SK-N-SH (cell line): ENCODE measurements at places on chromosomes 6 and 20.

DNA sequence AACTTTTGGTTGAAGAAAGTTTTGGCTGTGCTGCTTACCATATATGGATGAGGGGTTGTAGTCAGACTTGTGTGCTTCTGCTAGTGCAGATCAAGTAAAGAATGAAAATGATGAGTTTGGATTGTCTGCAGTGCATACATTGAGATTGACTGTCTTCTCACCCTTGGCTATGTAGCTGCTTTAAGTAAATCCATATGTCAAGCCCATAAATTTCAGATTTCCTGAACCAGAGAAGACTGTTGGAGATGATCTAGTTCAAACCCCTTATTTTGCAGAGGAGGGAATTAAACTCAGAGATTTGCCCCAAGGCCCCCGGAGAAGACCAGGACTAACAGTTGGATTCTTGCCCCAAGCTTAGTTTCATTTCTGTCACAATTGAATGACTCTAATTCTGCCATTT lies 67.2 kb downstream of the PKIB start:
- no peak for DNase-seq

DNA sequence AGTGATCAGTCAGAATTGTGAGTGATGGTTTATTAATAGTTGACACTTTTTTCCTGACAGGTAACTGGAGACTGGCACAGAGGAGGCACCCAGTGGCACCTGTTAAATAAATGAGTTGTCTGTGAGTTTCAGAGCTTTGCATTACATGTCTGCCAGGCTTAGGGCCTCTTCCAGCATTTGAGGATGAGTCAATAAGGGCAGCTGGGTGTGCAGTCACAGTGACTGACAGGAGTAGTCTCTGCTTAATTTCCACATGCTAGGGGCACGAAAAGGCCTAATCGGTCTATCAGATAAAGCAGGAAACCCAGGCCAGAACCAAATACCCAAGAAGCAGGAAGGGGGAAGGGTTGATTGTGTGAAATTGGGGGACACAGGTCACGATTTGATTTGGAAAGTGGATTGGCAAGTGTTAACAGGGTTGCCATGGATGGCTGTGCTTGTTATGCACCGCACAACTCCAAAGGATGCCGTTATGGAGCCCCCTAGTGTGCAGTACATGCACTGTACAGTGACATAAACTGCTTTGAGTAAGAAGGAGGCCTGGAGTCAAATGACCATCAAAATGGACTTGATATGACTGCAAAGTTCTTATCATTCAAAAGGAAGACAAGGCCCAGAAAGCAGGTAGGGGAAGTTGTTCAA lies 111.9 kb upstream of the GGTLC1 start:
- peak; percentile 53 for DNase-seq

- no peak for DNase-seq
Observed at GRCh38 chr6:10054672-10055071, 360.2 kb downstream of the TFAP2A start.

- DNase-seq: no peak
Observed at GRCh38 chr6:110693994-110694393, 121.3 kb downstream of the CDK19 start.

- DNase-seq: no peak
Observed at GRCh38 chr6:134161041-134161440, 108.6 kb upstream of the SLC2A12 start.

DNA sequence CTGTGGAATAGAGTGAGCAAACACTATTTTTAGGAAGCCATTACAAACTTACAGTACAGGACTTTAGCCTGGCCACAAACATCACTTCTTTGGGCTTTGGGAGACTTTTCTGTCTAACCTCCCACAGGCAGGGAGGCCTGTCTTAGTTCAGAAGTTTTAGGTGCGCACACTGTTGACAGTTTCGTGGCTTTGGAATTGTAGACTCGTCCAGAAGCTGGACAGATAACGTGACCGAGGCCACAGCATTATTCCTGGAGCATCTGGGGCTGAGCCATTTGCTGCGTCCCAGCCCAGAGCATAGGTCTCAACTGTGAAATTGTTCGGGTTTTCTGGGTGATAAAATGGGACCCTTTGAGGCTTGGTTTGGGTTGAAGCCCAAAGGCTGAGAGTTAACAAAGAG lies 53.8 kb downstream of the NDUFAF5 start:
- no peak for DNase-seq

DNA sequence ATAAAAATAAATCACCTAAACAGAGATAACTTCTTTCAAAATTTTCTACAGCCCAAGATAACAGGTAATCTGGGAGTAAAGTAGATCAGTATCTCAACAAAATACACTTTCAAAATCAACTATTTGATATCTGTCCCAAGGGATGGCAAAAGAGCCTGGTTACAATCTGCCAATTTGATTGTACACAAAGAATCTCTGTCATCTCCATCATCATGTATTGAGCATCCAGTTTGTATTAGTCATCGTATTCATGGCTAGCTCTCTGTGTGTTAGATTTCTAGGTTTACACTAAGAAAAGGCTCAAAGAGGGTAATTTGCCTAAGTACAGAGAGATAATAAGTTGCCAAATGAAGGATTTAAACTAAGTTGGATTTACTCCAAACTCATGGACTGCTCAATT lies 329.0 kb upstream of the NRSN1 start:
- no peak for DNase-seq

DNA sequence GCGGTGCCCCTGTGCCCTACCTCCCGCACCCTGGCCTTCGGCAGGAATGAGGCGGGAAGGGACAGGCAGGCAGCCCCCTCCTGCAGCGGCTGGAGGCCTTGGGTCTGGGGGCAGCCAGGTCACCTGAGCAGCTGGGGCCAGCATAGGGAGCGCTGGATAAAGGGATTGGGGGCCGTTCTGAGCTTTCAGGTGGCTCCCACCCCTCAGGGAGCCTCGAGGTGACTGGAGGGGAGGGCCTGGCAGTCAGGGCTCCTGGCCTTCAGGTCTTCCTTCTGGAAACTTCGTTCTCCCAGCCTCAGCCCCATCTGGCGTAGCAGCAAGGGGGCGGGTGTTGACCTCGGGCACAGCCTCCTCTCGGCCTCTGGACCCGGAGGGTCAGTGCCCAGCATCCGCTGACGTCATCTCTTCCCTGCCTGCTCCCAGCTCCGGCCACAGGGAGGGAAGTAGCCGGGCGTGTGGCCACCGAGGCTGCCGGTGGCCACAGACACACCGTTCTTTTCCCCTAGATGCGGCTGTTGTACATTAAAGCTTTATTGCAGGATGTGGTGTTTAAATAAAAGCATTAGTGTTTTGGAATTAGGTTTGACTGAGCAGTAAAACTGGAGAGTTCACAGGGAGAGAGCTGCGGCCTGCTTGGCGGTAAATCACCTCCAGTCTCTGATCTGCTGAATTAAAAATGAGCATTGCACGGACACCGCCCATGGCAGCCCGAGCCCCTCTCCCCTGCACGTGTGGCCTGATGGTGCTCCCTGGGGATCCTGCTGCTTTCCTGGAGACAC lies 80.0 kb upstream of the GATA5 start:
- DNase-seq: peak; percentile 61

GRCh38 chr20:61146023-61146422 lies 106.0 kb upstream of the CDH4 start:
- DNase-seq: no peak

DNA sequence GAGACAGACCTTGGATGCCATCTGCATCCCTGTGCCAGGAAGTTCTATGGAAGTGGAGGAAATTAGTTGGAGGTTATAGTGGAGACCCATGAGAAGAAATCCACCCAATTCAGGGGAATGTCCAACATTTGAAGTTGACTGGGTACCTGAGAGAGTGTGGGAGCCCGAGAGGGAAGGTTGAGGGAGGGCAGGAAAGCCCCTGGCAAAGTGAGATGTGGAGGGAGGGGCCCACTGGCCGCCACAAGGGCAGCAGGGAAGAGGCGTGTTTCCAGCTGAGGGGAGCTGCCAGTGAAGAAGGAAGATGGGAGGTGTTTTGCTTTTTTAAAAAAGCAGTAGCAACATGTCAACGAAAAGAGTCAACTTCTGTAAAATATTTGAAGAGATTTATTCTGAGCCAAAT lies 16.3 kb upstream of the SERPINB9 start:
- no peak for DNase-seq

DNA sequence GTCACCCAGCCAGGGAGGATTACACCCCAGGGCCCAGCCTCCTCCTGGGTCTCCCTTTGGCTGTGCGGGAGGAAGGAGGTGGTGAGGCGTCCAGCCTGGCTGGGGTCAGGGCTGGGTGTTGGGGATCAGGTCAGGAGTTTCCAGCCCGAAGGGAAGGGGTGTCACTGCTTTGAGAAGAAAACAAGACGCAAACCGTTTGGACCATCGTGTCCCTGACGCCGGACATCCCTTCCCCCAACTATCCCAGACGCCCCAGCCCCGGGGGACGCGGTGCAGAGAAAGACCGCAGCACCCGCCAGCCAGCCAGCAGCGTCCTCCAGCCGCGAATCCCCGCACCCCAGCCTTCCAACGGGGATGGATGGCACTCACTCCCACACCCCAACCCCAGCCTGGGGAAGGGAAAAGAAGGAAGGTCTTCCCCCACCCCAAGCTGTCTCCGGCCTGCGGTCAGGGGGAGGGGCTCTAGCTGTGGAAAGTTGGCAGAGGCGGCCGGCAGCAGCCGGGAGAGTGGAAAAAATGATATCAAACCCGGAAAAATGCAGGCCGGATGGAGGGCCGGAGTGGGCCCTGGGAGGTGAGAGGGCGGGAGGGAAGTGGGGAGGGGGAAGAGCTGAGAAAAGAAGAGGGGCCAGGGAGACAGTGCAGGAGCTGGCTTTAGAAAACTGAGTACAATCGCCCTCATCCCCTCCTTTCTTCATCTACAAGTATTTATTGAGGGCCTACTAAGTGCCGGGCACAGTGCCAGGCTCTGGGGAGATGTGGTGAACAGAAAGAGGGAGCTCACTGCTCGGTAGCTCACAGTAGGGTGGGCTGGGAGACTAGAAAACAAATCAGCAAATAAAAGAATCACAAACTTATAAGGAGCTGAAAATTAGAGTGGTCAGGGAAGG lies 10.6 kb downstream of the REM1 start:
- DNase-seq: peak; percentile 61

DNA sequence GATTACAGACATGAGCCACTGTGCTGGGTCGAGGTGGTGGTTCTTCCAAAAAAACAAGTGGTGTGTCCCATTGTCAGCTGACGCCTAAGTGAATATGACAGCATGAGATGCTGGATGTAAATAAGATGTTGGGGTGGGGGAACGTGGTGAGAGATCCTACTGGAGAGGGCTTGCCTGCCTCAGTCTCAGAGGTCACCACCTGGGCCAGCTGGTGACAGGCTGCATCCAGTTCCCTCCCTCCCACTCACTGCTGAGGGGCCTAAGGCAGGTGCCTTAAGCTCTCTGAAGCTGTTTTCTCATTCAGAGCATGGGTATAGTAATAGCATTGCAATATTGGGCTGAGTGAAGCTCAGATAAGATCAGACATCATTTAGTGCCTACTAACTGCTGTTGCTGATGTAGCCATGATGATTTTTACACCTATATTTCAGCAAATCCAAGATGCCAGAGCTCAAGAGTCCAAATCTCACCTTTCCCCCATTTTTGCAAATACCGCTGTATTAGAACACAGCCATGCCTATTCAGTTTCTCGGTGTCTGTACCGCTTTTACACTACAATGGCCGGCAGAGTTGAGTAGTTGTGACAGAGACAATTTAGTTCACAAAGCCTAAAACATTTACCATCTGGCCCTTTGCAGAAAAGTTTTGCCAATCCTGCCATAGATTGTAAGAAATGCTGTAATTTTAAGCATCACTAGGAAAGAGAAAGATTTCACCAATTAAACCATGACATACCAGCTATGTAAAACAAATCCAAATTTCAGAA lies 171.3 kb downstream of the ANKRD60 start:
- DNase-seq: no peak

DNA sequence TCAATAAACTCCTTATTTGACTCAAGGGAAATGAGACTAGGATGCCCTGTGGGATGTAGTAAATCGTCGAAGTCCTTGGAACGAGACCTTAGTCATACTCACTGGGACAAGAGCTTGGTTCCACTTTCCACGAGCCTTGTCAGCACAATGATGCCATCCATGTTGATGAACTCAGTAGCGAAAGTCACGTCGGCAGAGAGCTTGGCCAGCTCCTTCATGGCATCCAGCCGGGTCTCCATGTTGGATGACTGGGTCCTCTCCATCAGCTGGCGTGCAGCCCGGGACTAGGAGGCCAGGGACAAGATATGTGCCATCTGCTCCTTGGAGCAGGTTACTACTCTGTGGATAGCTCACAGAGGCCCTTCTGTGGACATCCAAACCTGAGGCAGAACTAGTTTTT lies 17.5 kb downstream of the ELMO2 start:
- DNase-seq: no peak

DNA sequence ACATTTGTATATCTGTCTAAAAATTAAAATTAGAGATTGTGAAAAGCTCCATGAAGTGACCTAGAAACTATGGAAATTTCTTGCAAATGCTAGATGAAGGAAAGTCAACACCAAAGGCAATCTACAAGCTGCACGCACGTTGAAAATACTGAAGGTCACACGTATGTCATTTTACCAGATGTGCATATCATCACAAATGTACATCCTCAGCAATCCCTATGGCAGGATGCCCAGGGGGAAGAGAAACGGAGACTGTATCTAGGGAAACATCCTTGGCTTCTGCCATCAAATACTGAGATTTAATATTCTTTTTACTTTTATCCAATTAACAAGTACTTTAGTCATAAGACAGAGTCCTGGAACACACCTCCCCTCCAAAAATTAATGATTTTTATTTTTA lies 672.0 kb downstream of the RNF144B start:
- no peak for DNase-seq

DNA sequence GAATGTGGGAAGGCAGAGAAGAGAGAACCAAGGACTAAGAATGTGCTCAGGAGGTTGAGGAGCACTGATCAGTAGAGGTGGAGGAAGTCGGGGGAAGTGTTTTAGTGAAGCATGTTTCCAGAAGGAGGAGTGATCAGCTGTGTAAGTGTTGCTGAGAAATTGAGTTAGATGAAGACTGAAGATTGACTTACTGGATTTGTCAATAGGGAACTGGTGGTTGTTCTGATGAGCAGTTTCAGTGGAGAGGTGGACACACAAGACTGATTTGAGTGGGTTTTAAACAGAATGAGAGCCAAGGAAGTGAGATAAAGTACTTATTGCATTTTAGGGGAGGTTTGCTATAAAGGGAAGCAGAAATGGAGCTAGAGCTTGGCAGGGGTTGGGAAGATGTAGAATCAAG lies 182.6 kb downstream of the CDKAL1 start:
- no peak for DNase-seq

DNA sequence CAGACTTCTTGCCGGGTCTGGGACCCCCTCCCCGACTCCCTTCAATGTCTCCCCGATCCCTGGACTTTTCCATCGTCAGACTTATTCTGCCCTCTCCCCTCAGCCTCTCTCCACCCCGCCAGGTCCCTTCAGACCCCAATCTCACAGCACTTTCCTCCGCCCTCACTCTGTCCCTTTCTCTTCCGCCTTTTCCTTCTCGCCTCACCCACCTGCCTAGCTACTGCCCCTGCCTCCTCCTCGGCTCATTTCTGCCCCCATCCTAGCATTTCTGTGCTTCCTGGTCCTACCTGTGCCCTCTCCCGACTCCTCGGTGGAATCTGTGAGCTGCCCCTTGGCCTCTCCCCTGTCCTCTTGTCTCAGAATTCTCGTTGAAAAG lies 616 bp downstream of the CHMP4B start:
- DNase-seq: peak; percentile 48

- DNase-seq: peak; percentile 84
Observed at GRCh38 chr20:58891086-58891717, 38.7 kb downstream of the GNAS start.

GRCh38 chr6:106027758-106028157 lies 58.4 kb upstream of the PRDM1 start:
- DNase-seq: no peak

GRCh38 chr6:95660544-95660943 lies 83.2 kb downstream of the MANEA start:
- DNase-seq: no peak
